ENCODE measurements at places on chromosomes 2 and 18.
A peak's percentile ranks its signal among the peaks of the same experiment; 100 is the strongest.

DNA sequence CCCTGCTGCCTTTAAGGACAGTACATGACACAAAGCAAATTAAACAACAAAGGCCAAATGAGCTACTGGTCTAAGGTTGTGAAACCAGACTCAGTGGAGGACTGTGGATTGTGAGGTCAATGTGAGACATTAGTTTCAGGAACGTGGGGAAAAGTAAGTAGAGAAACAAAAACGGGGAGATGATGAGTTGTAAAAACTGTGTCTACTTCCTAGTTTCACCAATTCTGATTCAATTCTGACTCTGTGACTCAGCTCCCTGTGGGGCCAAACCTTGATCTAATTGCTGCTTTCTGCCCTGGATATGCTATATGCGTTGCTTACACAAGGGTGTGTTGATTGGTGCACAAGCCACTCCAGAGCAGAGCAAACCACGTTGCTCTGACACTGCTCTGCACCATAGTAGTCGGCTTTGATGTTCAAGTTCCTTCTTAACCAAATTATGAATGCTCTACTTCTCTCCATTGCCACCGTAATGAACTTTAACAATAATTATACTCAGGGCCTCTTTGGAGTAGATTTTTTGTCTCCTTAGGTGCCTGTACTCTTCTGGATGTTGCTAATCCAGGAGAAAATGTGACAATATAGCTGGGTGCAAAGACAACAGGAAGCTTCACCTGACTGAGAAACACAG lies 1640.1 kb upstream of the CELF4 start:
- DNase-seq: no peak

DNA sequence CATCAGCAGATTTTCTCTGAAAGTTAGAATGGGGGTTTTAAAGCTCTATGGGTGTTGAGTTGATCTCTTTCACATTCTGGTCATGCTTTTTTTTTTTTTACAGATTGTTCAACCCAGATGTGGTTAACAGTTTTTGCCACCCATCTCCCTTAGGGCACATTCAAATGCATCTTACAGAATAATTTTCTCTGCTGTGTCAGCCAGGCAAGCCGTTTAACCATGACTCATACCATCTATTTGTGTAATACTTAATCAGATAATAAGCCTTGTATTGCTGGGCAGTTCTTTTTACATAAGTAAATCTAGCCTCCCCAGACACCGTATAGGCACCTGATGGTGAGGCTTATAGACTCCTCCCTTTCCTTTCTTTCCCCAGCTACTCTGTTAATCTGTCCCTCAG lies 62.0 kb downstream of the TGIF1 start:
- DNase-seq: peak; percentile 62

- DNase-seq: no peak
Measured at GRCh38 chr2:241088376-241088775, 13.7 kb downstream of the MTERF4 start.

DNA sequence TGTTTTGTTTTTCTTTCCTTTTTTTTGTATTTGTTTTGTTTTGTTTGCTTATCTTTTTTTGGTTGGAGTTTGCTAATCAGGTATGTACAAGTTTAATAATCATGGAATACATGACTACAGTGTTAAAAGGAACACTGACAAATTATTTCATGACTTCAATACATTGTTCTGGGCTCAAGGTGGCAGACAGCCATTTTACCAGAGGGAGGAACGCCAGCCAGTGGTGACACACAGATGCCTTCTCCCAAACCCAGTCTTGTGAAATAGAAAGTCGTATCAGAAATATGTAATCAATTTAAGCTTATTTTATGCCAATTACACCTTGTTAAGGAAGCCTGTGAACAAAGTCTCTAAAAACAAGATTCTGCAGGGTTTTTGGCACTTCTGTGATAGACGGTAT lies 264.0 kb upstream of the EPHA4 start:
- DNase-seq: no peak

GRCh38 chr2:127423880-127424279 lies 5.7 kb downstream of the PROC start:
- no peak for DNase-seq

GRCh38 chr2:37378411-37378810 lies 34.0 kb downstream of the QPCT start:
- DNase-seq: no peak

DNA sequence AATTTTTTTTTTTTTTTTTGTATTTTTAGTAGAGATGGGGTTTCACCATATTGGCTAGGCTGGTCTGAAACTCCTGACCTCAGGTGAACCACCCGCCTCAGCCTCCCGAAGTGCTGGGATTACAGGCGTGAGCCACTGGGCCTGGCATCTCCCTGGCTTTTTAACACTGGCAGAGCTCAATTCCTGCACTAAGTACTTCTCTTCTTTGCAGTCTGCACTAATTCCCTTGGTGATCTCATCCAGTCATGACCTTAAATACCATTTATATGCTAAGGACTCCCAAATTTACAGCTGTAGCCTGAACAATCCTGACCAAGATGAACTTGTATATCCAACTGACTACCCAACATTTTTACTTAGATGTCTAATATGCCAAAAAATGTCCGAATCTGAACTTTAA lies 10.2 kb downstream of the PREPL start:
- no peak for DNase-seq

DNA sequence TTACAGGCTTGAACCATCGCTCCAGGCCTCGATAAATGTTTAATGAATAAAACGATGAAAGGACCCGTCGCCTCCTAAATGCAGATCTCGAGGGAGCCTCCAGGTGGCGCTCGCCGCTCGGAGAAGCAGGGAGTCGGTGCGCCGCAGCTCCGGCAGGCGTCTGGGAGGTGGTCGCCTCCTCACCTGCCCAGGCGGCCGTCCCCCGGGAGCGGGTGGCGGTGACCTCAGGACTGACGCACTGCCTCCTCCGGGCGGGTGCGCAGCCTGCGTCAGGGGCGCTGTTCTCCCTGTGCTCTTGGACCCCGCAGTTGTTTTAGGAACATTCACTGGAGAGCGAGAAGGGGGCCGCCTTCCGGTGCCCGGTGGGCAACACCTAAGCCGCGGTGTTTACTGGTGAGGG lies 38.6 kb upstream of the POLE4 start:
- DNase-seq: peak; percentile 68

DNA sequence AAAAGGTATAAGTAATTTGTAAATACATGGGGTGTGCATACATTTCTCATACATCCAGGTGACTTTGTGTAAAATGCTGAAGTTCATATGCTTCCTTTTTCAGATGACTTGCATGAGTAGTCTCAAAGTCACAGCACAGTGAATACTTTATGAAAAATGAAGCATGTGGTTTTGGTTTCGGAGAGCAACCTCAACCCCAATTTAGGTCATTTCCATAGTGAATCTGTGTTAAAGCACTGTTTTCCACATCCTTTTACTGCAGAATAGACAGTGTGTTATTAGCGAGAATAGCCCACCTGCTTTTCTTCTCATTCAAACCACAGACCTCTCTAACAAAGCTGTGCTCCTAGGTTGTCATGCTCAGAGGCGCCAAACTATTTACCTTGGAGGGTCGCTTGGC lies 204.4 kb upstream of the RASGRP3 start:
- DNase-seq: peak; percentile 38

GRCh38 chr18:72601944-72602343 lies 57.8 kb upstream of the CBLN2 start:
- no peak for DNase-seq

DNA sequence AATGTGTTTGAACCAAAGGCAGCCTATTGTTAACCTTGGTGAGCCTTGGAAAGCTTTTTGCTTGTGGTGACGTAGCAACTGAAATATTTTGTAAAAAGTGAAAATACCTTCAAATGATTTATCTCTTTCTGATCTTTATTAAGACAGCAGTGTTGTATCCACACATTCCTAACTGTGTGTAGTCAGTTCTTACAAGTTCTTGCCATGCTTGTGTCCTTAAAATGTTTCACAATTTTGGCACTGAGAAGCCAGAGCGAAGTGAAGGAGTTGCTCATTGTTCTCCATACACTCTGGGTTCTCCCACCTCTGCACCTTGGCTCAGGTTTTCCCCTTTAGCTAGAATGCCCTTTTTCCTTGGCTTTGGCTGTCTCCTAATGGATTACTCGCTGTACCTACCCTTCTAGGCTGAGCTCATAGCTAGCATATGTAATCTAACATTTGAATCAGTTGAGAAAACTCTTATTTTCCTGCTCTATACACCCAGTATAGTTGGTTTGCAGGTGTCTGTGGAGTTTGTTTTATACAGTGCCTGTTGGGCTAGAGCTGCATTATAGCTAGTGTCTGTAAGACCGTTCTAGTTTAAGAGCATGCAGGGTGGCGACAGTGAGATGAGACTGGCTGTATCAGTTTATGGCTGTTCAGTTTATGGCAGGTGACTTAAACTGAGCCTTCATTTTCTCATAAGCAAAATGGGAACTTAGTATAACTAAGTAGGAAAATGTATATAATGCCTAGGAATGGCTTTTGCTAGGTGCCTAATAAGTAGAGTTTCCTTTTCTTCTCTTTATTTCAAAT lies 45.5 kb downstream of the FMNL2 start:
- no peak for DNase-seq

DNA sequence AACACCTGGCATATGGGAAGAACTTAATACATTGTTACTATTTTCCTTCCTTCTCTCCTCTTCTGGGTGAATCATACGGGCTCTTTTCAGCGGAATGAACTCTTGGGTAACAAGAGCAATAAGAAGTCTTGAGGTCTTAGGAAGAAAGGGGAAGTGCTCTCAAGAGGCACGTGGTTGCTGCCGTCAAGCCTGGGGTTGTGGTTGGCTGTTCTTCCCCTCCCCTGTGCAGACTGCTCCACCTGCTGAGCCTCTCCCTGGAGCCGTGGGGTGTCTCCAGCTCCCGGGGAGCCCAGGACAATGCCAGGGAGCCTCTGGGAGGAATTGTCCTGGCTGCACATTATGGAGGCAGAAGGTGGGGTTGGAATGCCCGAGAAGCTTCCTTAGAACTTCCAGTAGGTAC lies 19.4 kb downstream of the TOGARAM2 start:
- DNase-seq: peak; percentile 46

DNA sequence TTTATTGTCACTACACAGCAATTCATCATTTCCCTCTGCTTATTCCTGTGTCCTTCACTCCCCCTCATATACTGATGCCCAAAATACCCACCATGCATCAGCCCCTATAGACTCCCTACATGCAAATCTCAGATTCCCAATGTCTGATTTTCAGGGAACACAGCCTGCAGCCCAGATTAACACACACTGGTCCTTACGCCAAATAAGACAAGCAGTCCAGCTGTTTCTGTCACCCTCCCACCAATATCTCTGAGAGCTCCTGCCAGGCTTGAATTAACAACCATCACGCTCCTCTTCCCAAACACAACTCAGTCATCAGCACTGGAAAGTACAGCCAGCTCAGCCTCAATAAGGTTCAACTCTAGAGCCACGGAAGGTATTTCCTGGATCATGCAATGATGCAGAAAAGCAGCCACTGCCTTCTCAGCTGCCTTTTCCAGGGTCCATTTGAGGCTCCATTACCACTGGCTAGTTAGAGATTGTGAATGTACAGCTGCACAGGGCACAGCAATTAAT lies 39.0 kb upstream of the SLC35F5 start:
- DNase-seq: no peak

DNA sequence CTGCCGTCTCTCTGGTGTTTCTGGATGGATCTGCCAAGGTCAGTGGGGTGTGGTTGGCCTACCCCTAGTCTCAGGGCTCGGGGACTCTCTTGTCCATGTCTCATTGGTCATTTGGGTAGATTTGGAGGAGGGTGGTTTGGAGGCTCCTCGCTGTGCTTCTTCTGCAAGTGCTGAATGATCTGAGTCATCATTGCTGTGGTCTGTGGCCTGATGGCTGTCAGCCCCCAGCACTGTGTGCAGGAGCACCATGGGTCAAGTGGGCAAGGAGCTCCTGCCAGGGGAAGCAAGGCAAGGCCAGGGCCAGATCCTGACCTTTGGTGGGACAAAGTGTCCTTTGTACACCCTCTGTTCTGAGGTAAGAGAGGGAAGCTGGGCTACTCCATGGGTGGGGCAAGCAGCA lies 221.8 kb downstream of the FHOD3 start:
- no peak for DNase-seq

- DNase-seq: no peak
Measured at GRCh38 chr18:34848156-34848555, 138.1 kb downstream of the DTNA start.

GRCh38 chr2:239574054-239574433 lies 173.2 kb upstream of the HDAC4 start:
- no peak for DNase-seq

- no peak for DNase-seq
Measured at GRCh38 chr2:188378371-188378950, 86.8 kb downstream of the GULP1 start.

DNA sequence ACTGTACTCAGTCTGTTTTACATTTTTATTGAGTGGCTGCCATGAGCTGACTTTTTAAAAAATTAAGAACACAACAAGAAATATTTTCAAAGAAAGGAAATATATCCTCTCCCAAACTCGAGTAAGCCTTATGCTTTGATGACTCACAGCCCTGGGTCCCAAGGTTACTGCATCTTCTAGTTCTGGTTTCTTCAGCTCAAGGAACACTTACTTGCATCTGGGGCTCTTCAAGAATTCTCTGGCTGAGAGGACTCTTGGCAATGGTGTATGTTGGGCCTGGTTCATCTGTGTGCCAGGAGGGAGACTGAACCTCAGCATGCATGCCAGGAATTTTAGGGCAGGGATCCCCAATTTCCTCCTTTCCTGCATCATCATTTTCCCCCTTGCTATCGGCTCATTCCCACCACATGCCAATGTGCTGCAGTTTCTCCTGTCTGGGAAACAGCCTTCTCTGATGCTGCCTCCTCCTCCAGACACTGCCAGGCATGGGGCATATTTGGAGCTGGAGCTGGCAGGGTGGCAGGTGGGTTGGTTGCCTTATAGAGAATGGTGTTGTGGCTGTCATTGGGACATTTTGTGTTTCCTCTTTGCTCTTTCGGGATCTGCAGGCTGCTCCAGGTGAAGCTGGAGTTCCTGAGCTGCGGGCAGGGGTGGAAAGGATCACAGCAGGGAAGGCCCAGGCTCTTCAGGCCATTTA lies 192.2 kb upstream of the HS6ST1 start:
- DNase-seq: no peak

DNA sequence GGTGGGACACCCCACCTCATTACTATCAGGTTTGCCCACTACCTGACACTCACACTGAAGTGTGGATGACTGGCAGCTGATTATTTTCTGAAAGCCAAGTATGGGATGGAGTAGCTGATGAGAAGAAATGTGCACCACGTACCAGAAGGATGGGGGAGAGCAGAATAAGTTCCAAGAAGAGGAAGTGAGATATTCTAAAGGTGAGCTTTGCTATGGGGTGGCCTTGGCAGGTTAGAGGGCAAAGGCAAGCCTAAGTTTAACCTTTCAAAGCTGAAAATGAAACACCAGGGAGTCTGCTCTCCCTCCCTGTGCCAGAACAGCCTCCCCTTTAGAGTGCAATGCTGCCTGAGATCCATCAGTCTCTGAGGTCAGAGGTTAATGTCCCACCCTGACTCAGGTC lies 196.1 kb upstream of the OSR1 start:
- no peak for DNase-seq

GRCh38 chr2:101986804-101987740 lies 4.7 kb upstream of the IL1R2 start:
- no peak for DNase-seq

GRCh38 chr18:78717766-78718150 lies 261.9 kb upstream of the SALL3 start:
- DNase-seq: no peak
